Stimulated activated CD4-positive, alpha-beta T cell treated with anti-CD3 and anti-CD28 coated beads, Interleukin-15, amount 100 ng/mL, for 48 hours (primary cell): ENCODE measurements at places on chromosomes 12 and 14.

GRCh38 chr14:72247896-72248465 lies 315.8 kb downstream of the RGS6 start:
- no peak for DNase-seq

DNA sequence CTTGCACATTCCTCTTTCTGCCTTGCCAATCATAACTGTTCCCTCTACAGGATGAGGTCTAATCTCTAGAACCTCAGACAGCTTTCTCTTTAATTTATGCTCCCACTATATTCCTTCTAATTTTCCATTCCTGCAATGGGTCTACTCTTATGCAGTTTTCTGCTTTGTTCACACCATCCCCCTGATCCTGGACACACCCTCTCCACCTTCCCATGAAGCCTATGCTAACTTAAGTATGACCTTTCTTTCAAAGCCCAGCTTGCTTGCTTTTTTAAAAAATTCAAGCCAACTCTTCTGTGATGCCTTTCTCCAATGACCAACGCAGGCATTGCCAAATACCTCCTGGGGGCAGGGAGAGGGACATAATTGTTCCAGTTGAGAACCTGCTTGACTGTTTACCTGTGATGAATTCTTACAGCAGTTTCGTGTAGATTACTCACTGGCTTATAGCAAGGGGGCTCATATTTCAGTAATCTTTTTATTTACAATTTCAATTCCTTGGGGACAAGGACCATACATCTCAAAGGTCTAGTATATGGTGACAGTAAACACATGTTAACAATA lies 7.8 kb downstream of the SLC38A1 start:
- no peak for DNase-seq

DNA sequence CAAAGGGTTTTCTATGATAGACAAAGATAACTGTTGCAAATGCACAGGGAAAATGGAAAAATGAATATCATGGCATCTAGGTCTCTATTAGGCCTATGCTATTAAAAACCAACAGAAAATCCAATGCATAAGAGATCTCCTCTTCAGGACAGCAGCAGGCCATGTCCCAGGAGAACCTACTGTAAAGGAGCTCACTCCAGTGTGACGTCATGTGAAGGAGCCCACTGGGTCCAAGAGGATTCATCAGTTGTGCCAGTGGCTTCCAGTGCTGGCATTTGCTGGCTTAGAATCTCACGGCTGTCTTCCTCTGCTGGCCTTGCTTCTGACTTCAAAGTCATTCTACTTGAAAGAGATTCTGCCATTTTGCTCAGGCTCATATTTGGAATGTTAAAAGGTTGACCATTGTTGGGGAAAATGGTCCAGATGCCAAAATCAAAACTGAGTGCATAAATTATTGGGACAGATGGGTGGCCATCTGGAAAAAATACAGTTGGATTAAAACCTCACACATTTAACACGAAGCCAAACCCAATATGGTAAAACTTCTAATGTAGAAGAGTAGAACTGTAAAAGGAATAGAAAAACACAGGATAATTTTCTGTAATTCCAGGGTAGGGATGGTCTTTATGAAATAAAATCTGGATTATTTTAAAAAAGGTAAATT lies 75.4 kb upstream of the ARID2 start:
- no peak for DNase-seq

- no peak for DNase-seq
Observed at GRCh38 chr14:55316564-55316963, 45.3 kb downstream of the FBXO34 start.

- DNase-seq, result no peak
Observed at GRCh38 chr12:81520064-81520945, 238.8 kb downstream of the PPFIA2 start.

- DNase-seq, result no peak
Observed at GRCh38 chr12:2453761-2454090, 341.0 kb upstream of the FKBP4 start.

- DNase-seq, result no peak
Observed at GRCh38 chr14:96187216-96188031, 17.2 kb upstream of the BDKRB2 start.

DNA sequence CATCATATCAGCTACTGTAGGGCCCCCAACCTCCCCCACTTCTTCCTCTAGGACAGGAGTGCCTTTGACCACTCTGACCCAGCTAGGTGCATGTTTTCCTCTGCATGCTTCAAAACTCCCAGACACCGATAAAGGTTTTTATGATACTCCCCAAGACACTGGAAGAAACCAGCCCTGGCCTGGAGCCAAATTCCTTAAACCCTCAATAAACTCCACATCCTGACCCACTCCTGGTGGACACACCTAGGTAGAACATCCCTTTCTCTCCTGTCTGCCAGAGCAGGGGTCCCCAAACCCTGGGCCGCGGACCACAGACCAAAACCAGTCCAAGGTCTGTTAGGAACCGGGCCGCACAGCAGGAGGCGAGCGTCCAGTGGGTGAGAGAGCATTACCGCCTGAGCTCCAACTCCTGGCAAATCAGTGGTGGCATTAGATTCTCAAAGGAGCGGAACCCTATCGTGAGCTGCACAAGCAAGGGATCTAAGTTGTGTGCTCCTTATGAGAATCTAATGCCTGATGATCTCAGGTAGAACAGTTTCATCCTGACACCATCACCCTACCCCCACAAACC lies 49.6 kb downstream of the NT5DC3 start:
- no peak for DNase-seq

GRCh38 chr12:57584690-57585089 lies 6.3 kb upstream of the PIP4K2C start:
- DNase-seq, result no peak

DNA sequence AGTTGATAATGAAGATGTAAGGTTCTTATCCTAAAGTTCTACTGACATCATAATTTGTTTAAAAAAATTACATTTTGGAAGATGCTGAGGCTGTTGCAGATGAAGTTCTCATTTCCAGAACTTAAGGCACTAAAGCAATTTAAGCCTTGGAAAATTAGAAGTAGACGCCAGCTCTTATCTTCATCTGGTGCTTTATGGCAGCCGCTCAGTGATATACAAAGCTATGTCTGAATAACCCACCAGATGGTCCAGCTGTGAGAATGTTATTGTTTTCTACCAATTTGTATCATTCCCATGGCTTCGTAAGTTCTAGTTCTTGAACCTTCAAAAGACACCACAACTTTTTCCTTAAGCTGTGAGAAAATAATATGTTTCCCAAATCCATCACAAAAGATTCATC lies 212.1 kb upstream of the ARID2 start:
- no peak for DNase-seq

DNA sequence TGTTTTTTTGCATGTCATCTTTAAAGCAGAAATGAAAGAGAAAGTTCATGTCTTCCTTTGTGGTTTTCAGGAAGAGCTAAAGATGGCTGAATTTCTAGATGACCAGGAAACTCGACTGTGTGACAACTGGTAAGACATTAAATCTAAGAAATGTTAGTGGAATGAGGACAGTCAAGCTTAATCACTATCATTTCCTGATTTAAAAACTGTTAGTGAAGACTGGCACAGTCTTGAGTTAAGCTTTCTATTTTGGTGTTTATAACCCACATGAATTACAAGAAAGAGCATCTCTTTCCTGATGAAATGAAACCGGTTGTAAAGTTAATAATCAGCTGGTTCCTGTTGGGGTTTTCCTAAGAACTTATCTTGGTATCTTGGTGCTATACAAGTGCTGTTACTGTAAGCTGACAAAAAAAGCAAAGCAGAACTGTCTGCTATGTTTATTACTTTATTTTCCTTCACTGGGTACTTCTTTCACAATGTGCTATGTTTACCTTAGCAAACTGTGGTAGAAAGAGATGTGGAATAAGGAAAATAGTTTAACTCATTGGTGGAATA lies 5.2 kb downstream of the TRAFD1 start:
- DNase-seq, result no peak

- no peak for DNase-seq
Observed at GRCh38 chr14:85421186-85421877, 108.6 kb upstream of the FLRT2 start.

- DNase-seq, result no peak
Observed at GRCh38 chr12:95088379-95088778, 15.0 kb upstream of the NR2C1 start.

DNA sequence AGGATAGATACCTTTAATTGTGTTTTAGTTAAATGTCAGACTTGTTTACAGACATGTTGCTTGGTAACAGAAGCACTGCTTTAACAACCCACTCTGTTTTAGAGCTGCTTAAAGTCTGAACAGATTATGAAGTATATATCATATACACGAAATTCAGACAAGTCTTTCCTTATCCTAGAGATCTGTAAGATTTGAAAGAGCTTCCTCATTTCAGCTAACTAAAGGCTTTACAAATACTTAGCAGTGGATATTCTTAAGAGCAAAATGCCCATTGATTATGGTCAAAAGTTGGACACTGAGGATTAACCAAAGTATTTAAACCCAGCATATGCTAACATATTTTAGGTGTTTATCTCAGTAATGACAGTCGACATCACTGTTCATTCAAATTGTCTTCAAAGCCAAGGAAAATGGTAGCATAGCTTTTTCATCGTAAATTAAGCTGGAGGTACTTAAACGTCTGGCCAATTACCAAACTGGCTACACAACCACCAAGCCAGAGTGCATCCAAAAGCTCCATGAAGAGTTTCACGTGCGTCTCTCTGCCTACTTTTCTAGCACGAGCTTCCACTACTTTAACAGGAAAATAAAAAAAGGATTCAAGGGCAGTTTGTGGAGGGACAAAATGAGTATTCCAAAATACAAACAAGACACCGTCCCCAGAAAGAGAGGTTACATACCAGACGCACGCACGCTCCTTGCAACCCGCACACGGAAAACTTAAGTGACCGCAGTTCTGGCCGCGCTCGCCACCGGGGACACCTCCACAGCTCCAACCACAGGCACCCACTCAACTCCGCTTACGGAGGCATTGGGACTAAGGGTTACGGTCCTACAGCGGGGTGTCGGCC lies 565 bp downstream of the CEP83 start:
- no peak for DNase-seq

DNA sequence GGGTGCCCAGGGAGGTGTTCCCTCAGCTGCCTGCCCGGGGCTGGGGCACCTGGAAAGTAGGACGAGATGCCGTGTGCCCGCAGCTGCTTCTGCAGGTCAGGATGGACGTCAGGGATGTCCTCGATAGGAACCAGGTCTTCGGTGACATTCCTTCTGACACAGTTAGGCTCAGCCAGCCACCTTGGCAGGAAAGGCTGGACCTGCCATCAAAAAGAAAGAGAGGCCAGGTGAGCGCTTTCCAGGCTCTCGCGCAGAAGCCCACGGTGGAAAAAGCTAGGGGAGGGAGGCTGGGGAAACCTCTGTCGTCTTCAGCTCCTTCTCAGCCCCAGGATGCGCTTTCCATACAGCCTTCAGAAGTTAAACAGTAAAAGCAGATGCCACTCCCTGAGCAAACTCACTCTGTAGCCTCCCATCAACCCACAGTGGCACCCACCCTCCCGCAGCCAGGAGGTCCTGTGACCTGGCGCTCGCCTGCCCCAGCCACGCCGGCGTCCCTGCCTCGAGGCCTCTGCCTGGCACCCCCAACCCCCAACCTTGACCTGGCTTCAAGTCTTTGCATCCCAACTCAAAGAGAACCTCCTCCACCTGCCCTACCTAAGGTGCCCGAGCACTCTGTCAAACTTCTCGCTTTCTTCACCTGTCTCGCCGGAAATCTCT lies 1.3 kb downstream of the DDX51 start:
- no peak for DNase-seq

- DNase-seq, result no peak
Observed at GRCh38 chr14:103949131-103949790, 6.9 kb upstream of the RD3L start.

DNA sequence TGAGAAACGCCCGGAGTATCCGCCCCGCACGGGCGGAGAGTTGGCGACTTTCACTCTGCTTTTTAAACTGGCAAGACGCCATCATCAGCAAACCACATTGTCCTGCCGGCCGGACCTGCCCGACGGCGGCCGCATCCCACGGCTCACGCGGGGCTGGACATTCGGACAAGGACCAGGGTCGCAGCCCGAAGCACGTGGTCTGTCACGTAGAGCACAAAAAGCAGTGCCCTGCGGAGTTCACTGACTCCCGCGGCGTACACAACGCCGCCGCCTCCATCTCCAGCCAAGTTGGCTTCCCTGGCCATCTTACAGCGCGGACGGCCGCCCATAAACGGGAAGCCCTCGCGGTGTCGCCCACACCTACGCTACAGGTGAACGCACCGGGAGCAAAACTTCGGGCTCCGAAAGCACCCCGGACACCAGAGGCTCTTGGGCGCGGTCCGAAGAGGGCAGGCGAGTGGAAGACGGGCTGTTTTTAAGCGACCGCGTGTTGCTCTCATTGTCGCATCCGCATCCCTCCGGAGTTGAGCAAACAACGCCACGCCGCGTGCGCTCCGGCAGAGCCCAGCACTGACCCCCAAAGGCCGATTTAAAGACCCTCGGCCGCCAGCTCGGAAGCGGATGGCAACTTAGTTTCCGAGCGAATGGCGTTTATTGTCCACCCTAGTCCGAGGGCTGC lies 966 bp downstream of the SINHCAF start:
- DNase-seq, result peak; percentile 32

DNA sequence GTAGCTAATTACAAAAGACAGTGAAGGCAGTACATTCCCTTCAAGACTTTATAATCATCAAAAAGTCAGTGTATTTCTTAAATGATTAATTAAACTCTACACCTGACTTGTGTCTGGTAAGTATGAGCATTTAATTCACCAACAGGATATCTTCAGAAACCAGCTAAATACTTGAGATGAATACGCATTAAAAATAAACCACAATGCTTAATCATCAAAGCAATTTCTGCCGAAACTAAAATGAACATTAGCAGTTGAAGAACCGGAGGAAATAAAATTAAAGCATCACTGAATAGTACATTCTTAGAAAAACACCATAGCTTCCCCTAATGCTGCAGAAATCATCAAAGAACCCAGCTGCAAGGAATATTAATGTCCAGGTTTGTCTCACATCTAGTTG lies 32.7 kb downstream of the SLC25A21 start:
- DNase-seq, result no peak

GRCh38 chr12:48078901-48079300 lies 27.0 kb downstream of the SENP1 start:
- DNase-seq, result no peak

GRCh38 chr14:105945896-105946295 lies 419.5 kb downstream of the TMEM121 start:
- no peak for DNase-seq

- no peak for DNase-seq
Observed at GRCh38 chr12:70733385-70733784, 96.2 kb upstream of the PTPRB start.

- no peak for DNase-seq
Observed at GRCh38 chr14:23159532-23159931, 23.9 kb downstream of the SLC7A8 start.

GRCh38 chr14:44339231-44339630 lies 167.9 kb downstream of the FSCB start:
- no peak for DNase-seq

- no peak for DNase-seq
Observed at GRCh38 chr14:81165188-81165587, 55.6 kb downstream of the GTF2A1 start.

DNA sequence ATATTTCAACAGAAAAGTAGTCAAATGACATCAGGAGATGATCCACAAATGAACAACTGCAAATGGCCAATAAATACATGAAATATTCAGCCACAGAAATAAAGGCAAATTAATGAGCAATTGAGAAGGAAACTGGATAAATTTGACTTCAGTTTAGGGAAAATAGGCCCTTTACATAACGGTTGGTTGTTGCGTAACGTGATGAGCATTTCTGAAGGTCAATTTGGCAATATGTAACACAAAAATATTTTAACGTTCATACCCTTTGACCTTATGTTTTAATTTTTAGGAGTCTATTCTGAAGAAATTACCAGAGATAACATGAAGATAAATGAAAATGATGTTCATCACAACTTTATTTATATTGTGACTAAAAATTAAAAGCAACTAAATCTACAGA lies 14.7 kb upstream of the MSRB3 start:
- no peak for DNase-seq
